Spinal cord (tissue), 10 donors: ENCODE measurements at places on chromosomes 6 and 20.

- DNase-seq = no peak
Observed at GRCh38 chr20:63562461-63563224, 8.7 kb downstream of the FNDC11 start.

DNA sequence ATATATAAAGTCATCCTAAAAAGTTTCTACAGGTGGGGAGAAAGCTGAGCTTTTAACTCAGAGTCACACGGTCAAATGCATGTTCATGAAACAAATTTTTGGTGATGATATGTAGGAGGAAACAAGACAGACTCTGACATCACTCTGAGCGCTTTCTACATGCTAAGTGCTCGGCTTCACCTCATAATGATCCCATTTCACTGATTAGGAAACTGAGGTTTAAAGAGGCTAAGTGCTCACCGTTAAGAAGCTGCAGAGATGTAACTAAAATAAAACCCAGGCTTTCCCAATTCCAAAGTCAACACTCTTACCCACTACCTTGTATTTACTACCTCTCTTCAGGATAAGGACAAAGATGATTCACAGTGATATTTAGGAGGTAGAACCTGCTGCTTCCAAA lies 4.7 kb downstream of the RMND1 start:
- no peak for DNase-seq

DNA sequence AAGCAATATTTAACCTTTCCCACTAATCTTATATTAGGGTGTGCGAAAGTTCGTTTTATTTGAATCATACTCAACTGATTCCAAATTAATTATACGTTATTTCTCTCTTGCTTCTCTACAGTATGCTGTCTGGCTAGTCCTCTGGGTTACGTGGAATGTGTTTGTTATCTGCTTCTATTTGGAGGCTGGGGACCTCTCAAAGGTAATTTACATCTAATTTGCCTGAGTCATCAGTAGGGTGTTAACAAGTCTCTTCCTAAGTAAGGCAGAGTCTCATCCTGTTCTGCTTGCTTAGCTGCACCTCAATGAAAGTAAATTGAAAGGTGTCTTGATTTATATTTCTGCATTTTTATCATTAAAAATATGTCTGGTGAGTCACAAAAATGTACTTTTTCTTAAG lies 551.5 kb downstream of the NKAIN2 start:
- no peak for DNase-seq

GRCh38 chr6:126524811-126525326 lies 185.0 kb downstream of the CENPW start:
- DNase-seq = no peak

DNA sequence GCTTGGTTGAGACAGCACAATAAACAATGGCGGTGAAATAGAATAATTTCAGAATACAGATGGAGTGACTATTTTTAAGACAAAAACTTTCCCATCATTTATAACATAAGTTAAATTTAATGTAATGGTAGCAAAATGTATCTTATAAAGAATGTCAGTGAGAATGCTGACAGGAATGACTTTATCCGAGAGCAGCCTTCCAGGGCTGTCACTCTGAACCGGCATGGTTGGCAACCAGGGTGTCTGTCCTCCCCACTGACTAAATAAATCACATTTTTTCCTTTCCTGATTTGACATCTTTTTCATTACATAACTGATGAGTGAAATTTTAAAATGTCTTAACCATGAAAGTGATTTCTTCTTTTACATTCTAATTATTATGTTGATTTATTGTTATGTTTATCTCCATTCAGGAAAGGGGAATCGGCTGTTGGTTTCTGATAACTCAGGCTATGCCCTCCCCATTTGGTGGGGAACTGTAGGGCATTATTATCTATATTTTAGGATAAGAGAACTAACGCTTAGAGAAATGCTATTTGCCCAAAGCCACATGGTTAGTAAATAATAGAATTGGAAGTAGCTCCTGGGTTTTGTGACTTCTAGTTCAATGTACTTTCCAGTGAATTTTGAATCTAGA lies 109.2 kb upstream of the OGFRL1 start:
- DNase-seq = no peak

DNA sequence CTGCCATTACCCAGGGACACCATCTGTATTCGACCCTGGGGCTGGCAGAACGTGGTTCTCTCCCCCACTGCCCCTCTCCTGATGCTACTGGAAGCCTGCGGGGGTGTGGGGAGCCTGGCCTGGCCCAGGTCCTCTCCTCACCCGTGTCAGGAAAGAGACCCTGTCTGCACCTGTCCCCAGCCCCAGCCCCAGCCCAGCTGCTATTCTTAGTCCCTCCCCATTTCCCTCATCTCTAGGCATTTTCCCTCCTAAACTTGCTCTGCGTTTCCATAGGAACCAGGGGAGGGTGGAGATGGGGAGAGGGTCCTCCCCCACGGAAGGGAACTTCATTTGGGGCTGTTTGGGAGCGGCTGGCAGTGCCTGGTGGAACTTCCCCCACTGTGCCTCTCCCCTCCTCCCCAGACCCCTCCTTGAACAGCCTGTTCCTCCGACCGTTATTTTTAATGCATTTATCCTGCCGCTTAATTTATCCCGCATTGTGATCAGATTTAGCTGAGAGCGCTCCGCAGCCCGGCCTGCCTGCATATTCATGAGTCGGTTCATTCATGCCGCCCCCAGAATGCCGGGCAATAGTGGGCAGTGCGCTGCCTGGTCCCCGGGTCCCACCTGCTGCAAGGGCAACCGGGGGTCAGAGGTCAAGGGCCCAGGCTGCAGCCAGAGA lies 31.8 kb upstream of the DLGAP4 start:
- peak; percentile 75 for DNase-seq

GRCh38 chr20:10250902-10251301 lies 32.3 kb downstream of the SNAP25 start:
- DNase-seq = no peak
